ENCODE measurements at places on chromosomes 3 and 15.

- no peak for DNase-seq
Measured at GRCh38 chr3:45566196-45566595, 28.4 kb upstream of the LIMD1 start.

- DNase-seq: no peak
Measured at GRCh38 chr15:60649845-60650548, 171.1 kb upstream of the ICE2 start.

DNA sequence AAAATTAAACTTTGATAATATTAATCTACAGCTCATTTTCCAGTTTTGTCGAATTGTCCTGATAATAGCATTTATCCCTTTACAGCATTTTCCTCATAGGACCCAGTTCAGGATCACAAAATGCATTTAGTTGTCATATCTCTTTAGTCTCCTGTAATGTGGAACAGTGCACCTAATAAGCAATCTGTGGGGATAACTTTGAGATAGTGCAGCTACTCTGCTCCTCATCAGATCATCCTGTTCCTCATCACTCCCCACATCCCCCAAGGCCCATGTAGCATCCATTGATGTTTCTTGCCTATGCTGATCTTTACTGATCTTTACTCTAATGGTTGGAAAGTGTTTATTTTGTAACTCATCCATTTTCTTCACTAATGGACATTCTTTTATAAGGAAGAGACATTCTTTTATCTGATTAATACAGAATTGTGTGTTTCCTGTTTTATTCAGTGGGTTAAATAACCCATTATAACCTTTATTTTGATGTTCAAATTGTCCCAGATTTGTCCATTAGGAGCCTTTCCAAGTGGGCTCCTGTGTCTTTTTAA is 7.5 kb downstream of the RNF111 start:
- DNase-seq: no peak

GRCh38 chr3:132840201-132840700 is 118.0 kb upstream of the NPHP3 start:
- no peak for DNase-seq

Data from RPMI7951 (cell line).